ENCODE measurements at places on chromosomes 4 and X.

- DNase-seq: no peak
These were observed 547.0 kb upstream of the POU3F4 start for GRCh38 chrX:82961129-82961528.

DNA sequence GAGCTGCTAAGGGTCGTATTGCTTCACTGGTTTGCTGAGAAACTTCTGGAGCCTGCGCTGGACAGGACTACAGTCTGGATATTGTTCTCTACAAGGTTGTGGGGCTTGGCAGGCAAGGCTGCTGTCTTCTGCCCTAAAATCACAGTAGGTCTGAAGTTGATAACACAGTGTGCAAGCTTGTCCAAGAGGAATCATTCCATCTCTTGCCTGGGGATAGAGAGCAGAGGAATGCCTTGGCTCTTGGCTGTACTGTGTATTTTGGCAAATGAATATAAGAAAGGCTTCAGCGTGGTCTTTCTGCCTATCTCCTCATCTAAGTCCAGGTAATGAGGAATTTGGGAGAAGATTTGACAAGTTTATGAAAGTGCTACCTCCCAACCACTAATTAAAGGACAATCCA lies 9.4 kb upstream of the RASL11B start:
- DNase-seq: no peak

GRCh38 chrX:17046478-17047097 lies 100.1 kb downstream of the REPS2 start:
- DNase-seq: no peak

DNA sequence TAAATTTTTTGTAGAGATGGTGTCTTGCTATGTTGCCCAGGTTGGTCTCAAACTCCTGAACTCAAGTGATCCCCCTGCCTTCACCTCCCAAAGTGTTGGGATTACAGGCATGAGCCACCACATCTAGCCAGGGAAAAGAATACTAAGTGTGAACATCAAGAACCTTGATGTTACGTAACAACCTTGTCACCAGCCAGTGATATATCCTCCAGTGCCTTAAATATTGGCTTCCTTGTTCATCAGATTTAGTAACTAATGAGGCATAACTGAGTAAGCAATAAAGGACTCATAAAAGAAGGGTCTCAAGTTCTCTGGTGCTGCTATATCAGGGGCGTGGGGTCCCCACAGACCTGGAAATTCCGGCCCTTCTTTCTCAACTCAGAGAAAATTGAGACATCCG lies 60.5 kb upstream of the ENPEP start:
- DNase-seq: no peak

DNA sequence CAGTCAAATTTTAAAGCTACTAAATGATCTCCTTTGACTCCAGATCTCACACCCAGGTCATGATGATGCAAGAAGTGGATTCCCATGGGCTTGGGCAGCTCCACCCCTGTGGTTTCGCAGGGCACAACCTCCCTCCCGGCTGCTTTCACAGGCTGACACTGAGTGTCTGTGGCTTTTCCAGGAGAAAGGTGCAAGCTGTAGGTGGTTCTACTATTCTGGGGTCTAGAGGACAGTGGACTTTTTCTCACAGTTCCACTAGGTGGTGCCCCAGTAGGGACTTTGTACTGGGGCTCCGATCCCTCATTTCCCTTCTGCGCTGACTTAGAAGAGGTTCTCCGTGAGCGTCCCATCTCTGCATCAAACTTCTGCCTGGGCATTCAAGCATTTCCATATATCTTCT lies 845.2 kb downstream of the PCDH18 start:
- DNase-seq: no peak

Measured in stimulated activated CD8-positive, alpha-beta memory T cell treated with anti-CD3 and anti-CD28 coated beads, Interleukin-7, amount 100 ng/mL, for 1 hour (primary cell).